ENCODE measurements at places on chromosomes 12 and 14.

DNA sequence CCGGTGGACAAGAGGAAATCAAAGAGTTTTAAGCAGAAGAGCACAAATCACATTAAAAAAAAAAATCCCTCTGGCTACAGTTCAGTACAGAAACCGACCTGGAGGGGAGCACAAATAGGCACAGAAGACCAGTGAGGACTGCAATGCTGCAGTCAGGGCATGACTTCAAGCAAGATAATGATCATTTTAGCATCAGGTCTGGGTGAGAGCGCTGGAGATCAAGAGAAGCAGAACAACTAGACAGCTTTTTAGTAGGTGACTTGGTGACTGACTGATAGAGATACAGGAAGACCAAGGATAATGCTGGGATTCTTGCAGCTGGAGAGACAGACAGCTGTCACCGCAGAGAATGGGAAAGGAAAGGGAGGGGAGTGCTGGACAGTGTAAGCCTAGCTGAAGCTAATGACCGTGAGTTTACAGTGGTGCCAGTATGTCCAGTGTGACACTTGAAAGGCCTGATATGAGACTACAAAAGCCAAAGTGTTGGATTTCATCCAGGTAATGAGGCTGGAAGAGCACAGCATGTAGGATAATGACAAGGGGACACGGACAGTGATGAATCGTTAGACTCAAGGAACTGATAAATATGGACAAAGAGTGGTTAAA, 5.6 kb downstream of the NFYB start:
- peak; percentile 85 for DNase-seq

DNA sequence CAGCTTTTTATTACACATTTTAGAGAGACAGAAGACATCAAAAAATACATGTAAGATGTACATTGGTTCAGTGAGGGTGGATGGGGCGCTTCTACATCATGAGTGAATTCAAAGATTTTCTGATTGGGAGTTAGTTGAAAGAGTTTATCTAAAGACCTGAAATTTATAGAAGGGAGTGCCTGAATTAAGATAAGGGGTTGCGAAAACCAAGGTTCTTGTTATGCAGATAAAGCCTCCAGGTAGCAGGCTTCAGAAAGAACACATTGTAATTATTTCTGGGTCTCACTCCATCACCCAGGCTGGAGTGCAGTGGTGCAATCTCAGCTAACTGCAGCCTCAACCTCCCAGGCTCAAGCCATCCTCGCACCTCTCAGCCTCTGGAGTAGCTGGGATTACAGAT, 26.2 kb upstream of the TMPO start:
- no peak for DNase-seq

GRCh38 chr12:43621262-43621661, 69.3 kb upstream of the ADAMTS20 start:
- DNase-seq: no peak

DNA sequence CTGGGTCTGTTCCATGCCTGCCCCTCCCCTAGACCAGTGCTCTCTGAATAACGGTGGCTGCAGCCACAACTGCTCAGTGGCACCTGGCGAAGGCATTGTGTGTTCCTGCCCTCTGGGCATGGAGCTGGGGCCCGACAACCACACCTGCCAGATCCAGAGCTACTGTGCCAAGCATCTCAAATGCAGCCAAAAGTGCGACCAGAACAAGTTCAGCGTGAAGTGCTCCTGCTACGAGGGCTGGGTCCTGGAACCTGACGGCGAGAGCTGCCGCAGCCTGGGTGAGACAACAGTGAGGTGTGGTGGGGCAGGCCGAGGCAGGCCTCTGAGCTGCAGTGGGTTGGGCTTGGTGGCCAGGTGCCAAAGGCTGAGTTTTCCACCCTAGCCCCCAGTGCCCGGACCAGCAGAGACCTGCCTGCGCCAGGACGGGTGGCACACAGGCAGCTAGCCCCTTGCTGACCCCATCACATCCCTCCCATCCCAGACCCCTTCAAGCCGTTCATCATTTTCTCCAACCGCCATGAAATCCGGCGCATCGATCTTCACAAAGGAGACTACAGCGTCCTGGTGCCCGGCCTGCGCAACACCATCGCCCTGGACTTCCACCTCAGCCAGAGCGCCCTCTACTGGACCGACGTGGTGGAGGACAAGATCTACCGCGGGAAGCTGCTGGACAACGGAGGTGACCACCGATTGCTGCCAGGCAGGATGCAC, 28.2 kb upstream of the LRP1-AS start:
- DNase-seq: peak; percentile 73

- no peak for DNase-seq
Measured at GRCh38 chr14:59377991-59378601, 87.1 kb downstream of the GPR135 start.

DNA sequence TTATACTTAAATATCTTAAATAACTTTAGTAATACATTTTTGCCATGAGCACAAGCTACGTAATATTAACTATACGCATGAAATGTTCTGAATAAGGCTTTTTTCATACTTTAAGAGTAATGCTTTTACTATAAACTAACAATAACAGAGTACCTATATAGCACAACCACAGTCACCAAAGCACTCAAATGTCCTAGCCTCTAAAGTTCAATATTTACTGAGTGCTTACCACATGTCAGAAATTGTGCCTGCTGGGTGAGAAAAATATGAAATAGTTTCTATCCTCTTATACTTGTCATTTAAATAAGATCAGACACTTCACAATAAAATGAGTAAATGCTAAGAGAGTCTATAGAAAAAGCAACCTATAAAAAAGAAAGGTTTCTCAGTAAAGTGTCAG, 83.1 kb downstream of the SH2B3 start:
- DNase-seq: no peak

DNA sequence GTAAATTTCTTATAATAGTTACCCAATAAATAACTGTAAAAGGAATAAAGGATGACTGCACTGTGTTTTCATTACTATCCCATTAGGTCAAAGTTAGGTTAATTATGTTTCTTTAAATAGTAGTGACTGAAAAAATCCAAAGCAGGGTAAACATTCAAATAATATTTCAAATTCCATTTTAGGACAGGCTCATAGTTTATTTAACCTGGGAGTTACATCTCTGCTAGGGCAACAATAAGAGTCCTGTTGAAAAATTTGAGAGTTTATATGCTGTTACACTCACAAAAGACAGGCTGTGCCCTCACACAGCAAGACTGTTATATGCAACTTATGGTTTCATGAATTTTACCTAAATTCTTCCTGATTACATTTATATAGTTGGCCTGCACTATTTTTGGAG, 8.0 kb downstream of the ERP27 start:
- DNase-seq: no peak

GRCh38 chr12:85489194-85489593, 209.2 kb downstream of the ALX1 start:
- peak; percentile 12 for DNase-seq

- DNase-seq: no peak
Measured at GRCh38 chr12:1838205-1838993, 18.0 kb downstream of the LRTM2 start.

DNA sequence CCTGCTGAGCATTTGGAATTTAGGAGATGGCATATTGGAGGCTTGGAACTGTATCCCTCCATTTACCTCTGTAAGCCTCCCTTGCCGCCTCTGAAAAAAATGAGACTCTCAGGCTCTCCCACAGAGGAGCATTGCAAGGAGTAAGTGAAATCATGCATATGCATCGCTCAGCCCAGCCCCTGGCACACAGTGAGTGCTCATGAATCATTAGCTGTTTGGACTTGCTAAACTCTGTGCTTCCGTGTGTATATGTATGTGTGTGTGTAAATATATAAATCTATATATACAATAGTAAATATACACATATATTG, 17.1 kb upstream of the TBX3 start:
- no peak for DNase-seq

GRCh38 chr12:117854339-117855012, 114.3 kb downstream of the KSR2 start:
- DNase-seq: peak; percentile 66

- DNase-seq: no peak
Measured at GRCh38 chr12:113049976-113050742, 6.4 kb upstream of the DTX1 start.

- no peak for DNase-seq
Measured at GRCh38 chr12:72207486-72208409, 64.4 kb upstream of the TRHDE start.

DNA sequence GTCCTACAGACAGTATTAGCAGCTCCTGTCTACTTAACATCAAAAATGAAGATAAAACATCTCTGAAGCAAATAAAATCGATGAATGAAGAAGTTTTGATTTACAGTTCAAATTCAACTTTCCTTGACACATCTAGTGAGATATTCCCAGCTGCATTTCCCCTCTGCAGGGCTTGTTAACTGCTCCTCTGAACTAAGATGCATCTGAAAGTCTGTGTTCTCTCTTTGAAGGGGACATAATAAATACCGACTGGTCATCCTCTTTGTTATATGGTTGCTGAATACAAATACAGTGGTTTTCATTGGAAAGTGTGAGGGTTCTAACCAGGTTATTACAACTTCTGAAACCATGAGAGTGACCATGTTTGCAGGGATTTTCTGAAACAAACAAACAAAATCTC, 266.4 kb upstream of the SLC16A7 start:
- DNase-seq: no peak

DNA sequence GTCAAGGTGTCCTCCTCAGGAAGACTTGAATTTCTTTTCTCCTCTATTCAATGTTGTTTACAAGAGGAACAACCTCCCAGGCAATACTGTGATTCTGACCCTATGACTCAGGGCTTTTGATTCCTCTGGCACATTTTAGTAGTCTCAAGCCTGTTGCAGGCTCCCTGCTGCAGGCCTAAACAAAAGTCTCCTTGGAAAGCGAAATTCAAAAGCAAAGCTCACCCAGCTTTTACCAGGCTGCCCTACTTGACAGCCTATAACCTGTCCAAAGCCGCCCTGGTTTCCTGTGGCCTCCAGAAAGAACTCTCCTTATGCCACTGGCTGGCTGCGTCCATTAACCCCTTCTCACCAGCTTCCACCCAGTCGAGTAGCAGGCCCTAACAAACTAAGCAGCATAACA, 11.6 kb downstream of the FGD6 start:
- no peak for DNase-seq

- DNase-seq: peak; percentile 19
Measured at GRCh38 chr12:46661110-46661845, 164.5 kb downstream of the SLC38A4 start.

- no peak for DNase-seq
Measured at GRCh38 chr12:123126294-123127181, 24.4 kb downstream of the PITPNM2 start.

DNA sequence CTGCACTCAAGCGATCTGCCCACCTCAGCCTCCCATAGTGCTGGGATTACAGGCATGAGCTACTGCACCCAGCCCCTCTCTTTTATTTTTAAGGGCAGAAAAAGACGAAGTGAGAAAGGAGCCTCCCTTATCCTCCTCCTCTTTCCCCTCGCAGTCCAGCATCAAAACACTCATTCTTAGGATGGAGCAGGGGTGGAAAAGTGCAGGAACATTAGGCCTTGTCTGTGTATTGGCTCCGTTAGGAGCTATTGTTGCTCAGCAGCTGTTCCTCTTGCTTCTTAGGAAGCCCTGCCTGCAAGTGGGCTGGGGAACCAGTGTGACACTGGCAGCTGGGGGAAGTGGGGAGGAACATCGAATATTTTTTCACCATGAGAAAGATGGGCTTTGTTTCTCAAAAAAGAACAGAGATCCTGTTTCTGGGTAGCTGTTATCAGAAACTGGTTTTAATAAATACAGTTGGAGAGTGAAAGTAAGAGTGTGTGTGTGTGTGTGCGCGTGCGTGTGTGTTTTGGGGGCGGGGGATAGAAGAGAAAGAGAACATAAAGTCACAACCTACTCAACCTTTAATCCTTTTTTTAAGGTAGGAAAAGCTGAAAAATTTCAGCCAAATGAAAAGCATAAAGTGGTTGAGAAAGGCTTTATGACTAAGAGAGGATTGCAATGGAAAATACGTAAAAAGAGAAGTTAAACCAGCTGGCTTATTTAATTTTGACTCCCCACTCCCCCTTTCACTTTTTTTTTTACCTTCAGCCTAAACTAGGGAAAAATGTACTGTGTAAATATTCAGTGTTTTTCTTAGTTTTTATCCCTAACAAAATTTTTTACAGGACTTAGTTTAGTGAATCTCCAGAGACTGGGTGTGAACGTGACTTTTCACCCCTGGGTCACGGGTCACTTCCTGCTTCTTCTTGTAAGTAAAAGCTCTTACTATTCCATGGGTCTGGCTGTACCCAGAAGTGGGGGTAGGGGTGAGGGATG, 197.2 kb upstream of the PLEKHG7 start:
- peak; percentile 7 for DNase-seq

GRCh38 chr14:71437870-71438269, 494.4 kb upstream of the RGS6 start:
- DNase-seq: no peak

DNA sequence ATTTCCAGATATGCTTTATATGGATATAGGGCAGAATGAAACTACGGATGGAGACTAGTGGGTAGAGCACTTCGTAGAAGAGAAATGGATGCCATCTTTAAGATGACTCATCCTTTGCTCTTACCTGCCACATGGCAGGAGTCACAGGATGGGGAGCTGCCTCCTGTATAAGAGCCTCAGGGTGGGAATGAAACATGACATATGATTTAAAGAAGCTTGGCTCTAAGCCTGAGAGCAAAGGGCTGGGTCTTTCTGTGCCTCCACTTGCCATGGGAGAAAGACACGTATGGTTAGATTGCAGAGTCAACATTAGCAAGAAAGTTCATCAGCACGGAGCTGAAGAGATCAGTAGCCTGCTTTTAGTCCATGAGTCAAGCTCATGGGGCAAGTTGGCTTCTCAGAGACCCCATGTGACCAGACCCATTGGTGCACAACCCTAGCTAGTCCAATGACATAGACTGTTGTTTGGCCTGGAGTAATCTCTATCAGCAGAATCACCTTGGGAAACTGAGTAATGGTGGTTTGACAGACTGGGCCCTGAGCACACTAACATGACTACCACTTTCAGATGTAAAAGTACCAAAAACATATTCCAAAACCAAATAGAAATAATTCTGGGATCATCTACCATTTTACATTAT, 38.1 kb upstream of the IL22 start:
- DNase-seq: no peak

GRCh38 chr14:59422069-59422881, 42.9 kb downstream of the GPR135 start:
- no peak for DNase-seq

DNA sequence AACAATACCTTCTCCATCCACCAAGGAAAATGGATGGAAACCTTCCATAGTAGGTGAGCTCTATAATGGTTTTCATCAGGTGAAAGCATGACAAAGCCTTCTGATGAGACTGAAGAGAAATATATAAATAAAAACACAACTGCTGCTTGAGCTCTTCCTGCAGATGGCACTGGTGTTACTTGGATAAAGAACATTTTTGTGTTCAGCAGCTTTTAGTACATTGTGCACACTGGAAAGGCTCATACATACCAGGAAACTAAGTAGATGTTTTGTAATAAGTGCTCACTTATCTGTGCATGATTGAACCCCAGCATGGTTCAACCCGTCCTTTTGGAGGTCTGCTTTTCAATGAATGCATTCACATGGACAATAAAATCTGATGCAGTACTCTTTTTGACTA, 357.3 kb upstream of the MIS18BP1 start:
- no peak for DNase-seq

DNA sequence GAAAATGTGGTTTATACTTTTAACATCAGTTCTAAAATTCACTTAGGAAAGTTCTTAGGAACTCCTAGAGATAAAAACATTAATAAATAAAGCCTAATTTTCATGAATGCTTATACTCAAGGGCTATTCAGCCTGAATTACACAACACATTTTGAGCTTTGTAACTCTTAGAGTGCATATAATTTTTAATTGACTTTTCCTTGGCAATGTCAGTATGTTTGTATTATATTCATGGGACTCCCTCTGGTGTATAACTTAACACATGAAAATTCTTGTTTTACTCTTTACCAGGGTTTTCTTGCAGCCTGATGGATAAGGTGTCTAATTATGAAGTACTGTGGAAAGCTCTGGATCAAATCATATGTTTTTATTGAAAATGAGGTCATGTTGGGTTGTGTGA, 150.6 kb upstream of the HMGA2 start:
- DNase-seq: no peak
